ENCODE measurements at places on chromosomes 6 and 20.

GRCh38 chr20:18004384-18005031 is 35.7 kb downstream of the MGME1 start:
- DNase-seq = peak; percentile 20

GRCh38 chr20:17225851-17226409 is 910 bp upstream of the PCSK2 start:
- no peak for DNase-seq

DNA sequence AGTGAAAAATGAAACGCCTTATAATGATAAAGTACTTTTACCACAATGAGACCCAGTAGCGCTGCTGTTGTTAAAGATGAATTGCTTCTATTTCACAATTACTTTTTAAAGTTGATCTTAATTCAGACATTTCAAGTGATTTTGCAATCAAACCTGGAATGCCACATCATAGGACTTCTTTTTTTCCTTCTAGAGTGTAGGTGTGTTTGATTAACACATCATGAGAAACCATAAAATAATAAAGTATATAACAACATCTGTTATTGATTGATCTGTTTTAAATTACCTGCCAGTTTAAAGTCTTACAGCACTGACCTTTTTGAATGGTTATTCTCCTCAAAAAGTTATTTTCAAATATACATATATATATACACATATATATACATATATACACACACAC is 38.6 kb downstream of the HEBP2 start:
- DNase-seq = no peak

GRCh38 chr20:59866338-59866737 is 67.1 kb downstream of the SYCP2 start:
- DNase-seq = peak; percentile 16

DNA sequence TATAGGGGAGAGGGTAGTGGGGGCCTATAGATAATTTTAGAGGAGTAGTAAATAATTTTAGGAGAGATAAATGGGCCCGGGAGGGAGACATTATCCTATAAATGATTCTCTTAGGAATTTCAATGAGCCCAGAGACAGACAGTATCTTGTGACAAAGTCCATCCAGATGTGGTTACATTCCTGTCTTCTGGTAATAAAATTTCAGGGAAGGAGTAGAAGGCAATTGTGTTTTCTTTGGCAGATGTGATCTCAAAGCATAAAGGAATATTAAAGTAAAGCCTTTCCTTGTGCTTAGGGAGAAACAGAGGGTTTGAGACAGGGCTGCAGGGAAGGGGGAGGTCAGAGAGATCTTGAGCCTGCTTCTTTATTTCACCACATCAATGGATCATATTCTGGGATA is 979.8 kb upstream of the GJE1 start:
- peak; percentile 65 for DNase-seq

DNA sequence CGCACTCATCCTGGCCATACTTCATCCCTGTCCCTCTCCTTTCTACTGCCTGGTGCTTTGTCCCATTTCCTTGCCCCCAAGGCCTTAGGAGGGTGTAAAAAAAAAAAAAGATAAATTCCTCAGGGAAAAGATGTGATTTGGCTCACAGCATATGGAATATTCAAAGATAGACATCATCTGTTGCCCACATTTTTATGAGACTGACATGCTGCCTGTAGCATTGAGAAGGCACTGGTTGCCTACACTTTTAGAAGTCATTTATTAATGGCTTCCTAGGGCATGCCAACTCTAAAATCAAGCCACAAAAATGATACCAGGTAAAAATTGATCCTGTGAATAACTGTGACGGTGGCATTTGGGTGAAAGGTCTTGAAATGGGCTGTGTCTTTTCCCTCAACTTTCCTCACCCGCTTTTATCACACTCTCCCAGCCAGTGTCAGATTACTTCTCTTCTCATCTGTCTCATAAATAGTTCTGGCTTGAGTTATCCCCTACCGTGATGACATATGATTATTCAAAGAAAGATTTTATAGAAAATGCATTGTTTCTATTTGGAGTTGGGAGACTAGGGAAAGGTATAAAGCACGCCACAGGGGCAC is 139.4 kb downstream of the CARMIL1 start:
- DNase-seq = peak; percentile 47

GRCh38 chr6:126807876-126808275 is 310.6 kb upstream of the RSPO3 start:
- no peak for DNase-seq

DNA sequence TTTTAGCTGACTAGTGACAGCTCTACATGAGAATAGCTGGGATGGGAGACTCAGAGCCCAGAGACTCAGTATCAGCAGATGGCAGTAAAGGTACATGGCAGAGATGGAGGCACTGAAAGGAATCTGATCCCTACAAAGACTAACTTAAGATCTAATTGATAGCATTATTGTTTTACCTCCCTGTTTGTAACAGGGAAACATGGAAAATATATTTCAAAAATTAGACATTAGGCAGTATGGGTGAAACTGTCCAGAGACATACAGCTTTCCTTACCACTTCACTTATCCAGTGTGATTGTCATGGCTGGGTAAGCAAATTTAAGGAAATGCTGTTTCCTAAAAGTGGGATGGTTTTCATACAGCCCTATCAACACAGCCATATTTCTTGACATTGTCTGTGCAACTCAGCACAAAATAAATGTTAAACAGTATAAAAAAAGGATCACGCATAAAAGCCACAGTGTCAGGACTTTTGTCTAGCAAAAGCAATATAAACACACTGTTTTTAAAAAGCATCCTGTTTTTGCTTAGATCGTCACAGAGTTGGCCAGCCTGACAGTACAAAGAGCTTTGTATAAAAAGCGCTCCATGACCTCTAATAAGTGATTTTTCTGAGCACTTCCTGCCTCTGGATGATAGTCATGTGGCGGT is 376.9 kb downstream of the PHF3 start:
- DNase-seq = no peak

DNA sequence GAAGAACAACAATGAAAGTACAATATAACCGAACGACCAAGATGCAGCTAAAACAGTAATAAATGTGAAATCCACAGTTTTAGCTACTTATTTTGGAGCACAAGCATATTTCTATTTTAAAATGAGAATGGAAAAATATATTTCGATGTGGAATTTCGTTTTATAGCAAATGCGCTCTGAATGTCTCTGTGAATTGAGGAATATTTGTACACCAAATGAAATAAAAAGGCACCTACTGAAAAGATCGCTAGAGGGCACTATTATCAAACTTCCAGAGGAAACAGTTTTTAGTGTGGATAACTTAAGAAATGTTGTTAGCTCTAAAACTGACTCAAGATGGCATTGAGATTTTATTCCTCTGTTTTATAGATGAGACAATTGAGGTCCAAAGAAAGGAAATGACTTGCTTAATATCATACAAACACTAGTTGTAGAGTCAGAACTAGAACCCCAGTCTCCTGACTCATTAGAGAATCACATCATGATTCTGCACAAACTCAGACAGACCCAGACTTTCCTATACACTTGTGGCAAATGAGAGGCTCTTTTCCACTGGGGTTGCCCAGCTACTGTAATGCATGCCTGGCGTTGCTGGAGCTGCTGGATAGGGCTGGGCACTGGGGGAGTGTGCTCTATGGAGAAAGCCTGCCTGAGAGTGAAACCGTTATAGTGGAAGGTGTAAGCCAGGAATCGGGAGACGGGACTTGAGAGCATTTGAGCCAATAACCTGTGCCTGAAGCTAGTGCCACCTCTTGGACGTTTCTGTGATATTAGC is 51.9 kb downstream of the GCLC start:
- peak; percentile 67 for DNase-seq

- DNase-seq = no peak
Measured at GRCh38 chr6:96725296-96725695, 112.0 kb downstream of the GPR63 start.

DNA sequence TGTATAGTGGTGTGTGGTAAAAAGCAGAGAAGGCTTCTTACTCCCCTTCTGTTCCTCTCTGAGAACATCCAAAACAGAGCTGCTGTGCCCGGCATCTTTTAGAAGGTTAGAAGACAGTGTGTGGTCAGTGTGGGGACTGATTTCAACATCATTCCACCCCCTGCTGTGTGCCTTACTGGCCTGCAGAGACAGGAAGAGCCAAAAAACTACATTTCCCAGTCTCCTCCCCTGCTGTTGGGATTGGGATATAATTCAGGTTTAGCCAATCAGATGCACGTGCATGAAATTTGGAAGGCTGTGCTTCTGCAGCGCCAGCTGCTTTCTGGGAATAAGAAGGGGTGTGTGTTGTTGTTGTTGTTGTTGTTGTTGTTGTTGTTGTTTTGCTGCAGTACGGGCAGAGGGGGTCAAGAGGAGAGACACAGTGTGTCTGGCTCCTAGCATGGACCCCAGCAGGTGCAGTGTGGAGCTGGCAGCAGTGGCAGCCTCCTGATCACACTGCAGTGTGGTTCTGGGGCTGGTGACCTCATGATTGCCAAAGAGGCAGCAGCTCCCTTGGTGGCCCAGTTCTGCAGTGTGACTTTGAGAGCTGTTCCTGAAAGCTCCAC is 74.7 kb downstream of the MRPL14 start:
- peak; percentile 93 for DNase-seq
